Stimulated activated CD4-positive, alpha-beta T cell treated with anti-CD3 and anti-CD28 coated beads, Interleukin-15, amount 100 ng/mL, for 1 hour (primary cell): ENCODE measurements at places on chromosomes 7 and 10.

GRCh38 chr10:107814865-107815487, 650.5 kb upstream of the SORCS1 start:
- no peak for DNase-seq

GRCh38 chr10:59006511-59007306, 169.7 kb upstream of the PHYHIPL start:
- no peak for DNase-seq

DNA sequence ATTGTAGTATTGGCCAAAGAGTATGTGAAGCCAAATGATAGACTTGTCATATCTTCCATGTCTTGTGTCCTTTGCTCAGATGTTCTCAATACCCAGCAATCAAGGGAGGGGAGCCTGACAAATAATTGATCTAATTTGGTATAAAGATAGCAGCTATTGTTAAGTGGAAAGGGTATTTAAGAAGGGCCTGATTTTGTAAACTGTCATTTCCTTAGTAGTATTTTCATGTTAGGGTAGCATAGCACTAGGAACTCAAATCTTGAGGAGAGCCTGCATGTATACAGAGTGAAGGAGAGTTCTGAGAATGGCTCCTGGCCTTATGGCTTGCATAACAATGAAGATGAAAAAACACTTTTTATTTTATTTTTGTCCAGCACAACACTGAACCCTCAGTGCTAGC, 53.1 kb downstream of the GNAI1 start:
- DNase-seq: no peak

DNA sequence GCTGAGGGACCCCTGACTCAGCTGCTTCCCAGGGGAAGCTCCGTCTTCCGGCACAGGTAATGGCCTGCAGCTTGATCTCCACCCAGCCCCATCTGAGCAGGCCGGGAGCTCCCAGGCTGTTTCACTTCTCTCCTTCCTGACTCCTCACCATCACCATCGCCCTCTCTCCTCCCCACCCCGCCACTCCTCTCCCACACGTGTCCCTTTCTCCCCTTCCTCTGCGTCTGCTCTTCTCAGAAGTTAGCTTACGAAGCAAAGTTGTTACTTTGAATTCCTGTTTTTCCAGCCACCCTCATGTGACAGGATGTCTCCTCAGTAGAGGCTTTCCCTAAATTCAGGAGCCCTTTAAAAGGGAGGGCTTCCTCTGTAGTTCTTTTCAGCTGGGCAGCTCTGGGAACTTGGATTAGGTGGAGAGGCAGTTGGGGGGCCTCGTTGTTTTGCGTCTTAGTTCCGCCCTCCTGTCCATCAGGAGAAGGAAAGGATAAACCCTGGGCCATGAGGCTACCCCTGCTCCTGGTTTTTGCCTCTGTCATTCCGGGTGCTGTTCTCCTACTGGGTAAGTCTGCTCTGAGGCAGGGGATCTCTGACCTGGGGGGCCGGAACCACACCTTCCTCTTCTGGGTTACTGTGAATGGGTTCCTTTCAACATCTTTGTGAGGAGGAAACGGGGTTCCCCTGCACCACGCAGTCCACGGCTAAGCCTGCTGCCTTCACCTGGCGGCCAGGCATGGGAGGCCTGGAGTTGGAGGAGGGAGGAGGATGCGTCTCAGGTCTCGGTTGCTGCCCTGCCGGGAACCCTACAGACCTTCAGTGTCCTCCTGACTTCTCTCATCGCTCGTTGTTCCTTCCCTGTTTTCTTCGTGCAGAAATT, at the start of gene MRC1:
MRC1 (plus strand) TSS at position 378 of the 871 bp plus-strand sequence; CDS start at position 496, 118 bp downstream.
- DNase-seq: no peak

GRCh38 chr10:75772153-75772887, 340.9 kb downstream of the LRMDA start:
- no peak for DNase-seq

DNA sequence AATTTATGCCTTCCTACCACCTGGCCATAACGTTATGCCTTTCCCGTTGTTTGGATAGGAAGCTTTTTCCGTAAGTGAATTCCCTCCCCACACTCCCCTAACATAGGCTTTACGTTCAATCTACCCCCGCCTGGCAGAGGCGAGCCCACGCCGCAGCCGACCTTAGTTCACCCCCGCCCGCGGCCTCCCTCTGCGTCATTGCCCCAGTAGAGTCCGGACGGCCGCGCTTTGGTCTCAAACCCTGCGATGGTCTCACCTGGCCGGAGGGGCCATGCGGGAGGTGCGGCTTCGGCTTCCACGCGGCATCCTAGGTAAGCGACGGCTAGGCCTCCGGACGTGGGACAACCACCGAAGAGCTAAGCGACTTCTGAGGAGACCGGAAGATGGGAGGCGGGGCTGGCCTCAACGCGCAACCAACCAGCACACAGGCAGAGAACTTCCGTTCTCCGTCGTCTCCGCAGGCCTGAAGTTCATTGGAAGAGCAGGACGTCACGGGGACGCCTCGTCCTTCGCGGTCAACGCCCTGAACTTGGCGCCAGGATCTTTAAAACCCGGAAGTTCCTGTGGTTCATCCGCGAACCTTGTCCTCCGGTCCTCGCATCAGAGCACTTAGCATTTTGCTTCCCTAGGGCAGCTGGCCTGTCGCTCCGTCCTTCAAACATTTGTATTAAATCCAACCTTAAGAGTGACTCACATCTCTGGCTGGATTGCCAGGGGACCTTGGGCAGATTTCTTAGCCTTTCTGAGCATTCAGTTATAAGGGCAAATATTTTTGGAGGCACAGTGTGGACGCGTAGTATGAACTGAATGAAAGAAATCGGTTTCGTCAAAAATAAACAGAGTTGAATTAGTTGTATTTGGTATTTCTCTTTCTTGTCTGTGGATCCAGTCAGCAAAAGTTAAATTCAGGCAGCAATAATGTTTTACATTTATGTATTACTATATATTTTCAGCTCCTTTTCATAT, at the start of gene CHCHD2:
CHCHD2 (minus strand) TSS at position 369 of the 966 bp plus-strand sequence; CDS start at position 306, 63 bp downstream.
- peak; percentile 81 for DNase-seq

GRCh38 chr7:121019018-121019417, 30.5 kb downstream of the CPED1 start:
- no peak for DNase-seq

- DNase-seq: no peak
Measured at GRCh38 chr7:102810916-102811315, 62.1 kb downstream of the FAM185A start.

- DNase-seq: no peak
Measured at GRCh38 chr10:125264091-125264490, 103.7 kb upstream of the CTBP2 start.

GRCh38 chr10:132195366-132196075, 8.8 kb downstream of the DPYSL4 start:
- DNase-seq: no peak

GRCh38 chr10:79020015-79020491, 48.7 kb upstream of the ZMIZ1 start:
- DNase-seq: no peak

DNA sequence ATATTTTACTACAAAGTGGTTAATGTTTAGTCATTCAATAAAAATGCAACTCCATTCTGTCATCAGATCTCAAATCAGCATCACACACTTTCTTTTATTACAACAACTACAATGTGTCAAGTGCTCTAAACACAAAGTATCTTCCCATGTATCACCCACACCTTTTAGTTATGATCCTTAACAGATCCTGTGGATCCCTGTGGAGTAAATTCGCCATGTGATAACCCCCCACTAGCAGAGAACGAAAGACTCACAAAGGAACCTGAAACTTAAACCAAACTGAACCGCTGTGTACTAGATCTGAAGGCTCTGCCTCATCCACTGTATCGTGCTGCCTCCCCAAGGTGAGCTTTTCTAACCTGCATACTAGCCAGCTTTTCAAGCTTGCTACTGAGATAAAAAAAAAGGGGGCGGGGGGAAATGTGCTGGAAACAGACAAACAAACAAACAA, 1.7 kb downstream of the DPY19L1 start:
- DNase-seq: no peak

GRCh38 chr10:11205030-11205772, 187.5 kb downstream of the CELF2 start:
- DNase-seq: no peak

GRCh38 chr7:1269336-1269890, 36.7 kb downstream of the UNCX start:
- no peak for DNase-seq

DNA sequence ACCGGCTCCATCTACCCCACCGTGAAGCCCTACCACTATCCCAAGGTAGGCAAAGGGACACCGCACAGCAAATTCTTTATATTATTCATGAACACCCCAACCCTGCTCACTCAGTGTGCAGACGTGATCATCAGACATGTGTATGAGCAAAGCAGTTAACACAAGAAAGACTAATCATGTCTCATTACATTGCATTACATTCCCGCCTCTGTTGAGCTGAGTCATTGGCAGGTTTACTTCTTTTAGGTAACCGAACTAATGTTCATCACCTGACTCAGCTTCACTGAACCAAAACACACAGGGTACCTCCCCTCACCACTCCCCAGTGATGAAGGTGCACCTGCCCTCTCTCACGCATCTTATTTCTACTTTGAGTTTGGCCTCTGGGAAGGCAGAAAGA, 233.4 kb downstream of the PAXIP1 start:
- no peak for DNase-seq

- no peak for DNase-seq
Measured at GRCh38 chr10:63446716-63447440, 18.9 kb downstream of the JMJD1C start.

DNA sequence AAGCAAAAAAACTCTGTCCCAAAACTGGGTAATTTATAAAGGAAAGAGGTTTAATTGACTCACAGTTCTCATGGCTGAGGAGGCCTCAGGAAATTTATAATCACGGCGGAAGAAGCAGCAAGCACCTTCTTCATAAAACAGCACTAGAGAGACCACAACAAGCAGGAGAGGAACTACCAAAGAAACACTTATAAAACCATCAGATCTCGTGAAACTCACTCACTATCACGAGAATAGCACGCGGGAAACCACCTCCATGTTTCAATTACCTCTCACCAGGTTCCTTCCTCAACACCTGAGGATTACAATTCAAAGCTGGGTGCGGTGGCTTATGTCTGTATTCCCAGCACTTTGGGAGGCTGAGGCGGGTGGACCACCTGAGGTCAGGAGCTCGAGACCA, 48.5 kb downstream of the PDIA4 start:
- DNase-seq: no peak
